Stimulated activated CD4-positive, alpha-beta T cell treated with anti-CD3 and anti-CD28 coated beads, TNF-alpha, amount 100 ng/mL, for 1 hour (primary cell): ENCODE measurements at places on chromosomes 11 and 22.
A peak's percentile ranks its signal among the peaks of the same experiment; 100 is the strongest.

GRCh38 chr11:95392644-95393043 is 161.6 kb upstream of the SESN3 start:
- DNase-seq, result no peak

- no peak for DNase-seq
These were observed 495 bp upstream of the KCNK4 start for GRCh38 chr11:64290352-64291261.

DNA sequence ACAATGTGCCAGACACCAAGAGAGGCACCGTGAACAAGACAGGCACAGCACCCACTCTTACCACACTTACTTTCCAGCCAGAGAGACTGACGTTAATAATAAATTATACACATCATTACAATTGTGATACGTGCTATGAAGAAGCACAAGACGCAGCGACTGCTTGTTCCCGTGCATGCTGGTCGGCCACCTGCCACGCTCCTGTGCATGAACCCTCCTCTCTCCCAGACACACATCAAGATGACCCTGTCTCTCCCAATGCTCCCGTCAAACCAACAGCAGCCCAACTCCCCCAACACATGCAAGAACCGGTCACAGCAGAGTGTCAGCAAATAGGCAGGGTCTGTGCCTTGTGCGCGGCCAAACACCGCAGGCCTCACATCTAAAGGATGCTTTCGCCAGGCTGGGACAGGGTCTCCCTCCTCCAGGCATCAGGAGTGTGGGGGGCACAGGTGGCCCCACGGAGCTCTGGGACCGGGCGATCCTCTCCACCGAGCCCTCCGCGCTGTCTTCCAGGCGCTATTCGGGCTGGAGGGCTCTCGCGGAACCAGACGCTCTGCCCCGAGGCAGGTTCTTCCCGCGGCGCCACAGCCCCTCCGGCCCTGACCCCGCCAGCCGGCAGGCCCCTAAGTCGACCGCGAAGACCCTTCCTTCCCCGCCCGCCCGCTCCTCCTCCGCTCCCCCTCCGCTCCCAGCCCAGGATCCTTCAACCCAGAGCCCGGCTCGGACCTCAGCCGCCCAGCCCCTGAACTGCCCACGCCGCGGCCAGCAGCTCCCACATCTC is 533 bp downstream of the SERGEF start:
- no peak for DNase-seq

GRCh38 chr11:117752721-117753237 is 44.2 kb downstream of the DSCAML1 start:
- DNase-seq, result no peak

- no peak for DNase-seq
These were observed 110.3 kb upstream of the PITPNB start for GRCh38 chr22:28029201-28029948.

- no peak for DNase-seq
These were observed 115.0 kb downstream of the CACNA1I start for GRCh38 chr22:39685336-39686177.

DNA sequence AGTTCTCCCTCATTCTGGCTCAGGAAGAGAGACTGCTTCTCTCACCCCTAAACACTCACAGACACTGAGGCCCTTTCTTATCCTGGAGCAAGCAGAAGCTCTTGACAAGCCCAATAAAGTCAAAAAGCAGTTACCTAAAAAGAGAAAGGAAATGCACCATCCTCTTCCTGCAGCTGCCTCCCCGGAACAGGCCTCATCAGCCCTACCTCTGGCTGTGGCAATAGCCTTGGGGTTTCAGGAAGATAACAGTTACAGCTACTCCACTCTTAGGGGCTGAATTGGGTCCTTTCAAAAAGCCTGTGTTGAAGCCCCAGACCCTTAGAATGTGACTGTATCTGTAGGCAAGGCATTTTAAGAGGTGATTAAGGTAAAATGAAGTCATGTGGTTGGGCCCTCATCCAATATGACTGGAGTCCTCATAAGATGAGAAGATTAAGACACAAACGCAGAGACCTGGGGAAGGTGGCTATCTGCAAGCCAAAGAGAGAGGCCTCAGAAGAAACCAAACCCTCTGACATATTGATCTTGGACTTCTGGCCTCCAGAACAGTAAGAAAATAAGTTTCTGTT is 3.5 kb upstream of the LGALS12 start:
- no peak for DNase-seq

GRCh38 chr11:2202071-2202899 is 30.7 kb upstream of the TH start:
- DNase-seq, result no peak

- DNase-seq, result peak; percentile 9
These were observed 889 bp upstream of the DMC1 start for GRCh38 chr22:38570779-38571364.

GRCh38 chr11:8231979-8232378 is 31.7 kb downstream of the LMO1 start:
- DNase-seq, result no peak

DNA sequence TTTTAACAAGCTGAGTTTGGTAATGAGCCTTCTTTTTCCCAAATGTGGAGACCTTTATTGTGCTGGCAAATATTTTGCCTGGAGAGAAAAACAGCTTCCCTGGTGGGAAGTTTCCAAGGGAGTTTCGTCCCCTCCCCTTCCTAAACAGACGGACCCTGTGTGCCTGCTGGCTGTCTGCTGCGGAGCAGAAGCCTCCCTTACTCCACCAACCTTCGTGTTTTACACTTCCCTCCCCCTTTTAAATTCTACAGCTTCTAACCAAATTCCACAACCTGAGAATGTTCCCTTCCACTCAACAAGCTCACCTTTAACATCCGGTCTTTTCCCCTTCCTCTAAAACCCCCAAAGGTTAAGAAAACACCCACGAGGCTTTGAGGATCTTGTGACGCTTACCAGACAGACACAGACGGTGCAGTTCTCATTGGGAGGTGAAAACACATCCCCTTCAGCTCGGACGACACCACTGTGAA is 17.1 kb downstream of the VWCE start:
- no peak for DNase-seq

DNA sequence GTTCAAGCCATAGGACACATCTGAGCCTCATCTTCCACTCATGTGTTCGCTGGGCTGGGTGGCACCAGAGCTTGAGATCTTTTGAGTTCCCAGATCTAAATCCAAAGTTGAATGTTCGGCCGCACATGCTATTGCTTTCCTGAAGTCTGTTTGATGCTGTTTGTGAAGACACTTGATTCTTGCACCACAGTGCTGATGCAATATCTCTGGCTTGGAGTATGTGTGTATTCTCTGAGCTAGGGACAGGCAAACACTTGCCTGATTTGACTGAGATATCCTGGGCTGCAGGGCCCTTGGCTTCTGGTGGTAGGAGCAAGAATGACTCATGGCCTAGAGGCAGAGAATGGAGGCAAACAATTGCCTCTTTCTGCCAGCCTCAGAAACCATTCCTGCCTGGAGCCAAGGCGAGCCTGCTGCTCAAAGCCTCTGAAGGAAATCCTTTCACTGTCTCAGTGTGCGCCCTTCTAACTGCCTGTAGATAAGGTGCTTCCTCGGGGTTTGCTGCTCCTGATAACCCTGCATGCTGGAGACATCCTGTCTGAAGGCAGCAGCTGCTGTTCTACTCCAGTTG is 73.0 kb downstream of the CYB5R2 start:
- DNase-seq, result no peak

DNA sequence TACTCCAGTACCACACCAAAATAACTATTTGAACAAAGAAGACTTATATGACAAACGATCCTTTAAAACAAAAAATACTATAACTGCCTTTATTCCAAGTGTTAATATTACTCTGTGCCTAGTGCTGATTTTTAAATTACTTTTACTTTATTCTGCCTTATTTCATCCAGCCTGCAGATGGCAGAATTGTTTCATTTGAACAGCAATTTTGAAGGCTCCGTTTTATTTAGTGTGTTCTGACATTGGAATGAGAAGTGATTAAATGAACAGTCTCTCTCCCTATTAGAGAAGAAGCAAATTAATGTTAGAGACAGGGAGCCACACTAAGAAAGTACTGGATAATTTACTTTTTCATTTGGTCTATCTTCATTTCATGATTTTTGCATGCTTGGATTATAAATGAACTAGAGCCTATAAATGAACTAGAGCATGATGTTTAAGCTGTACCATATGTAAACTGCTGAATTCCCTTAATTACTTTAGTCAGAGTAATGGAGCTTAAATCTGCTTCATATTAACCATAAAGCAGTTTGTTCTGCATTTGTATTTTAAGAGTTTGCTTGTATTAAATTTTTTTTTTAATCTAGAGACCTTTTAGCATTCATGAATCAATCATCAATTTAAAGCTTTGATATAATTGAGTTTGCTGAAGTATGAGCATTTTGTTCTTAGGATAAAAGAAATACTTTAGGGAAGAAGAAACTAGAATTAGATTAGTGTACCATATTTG is 9.8 kb downstream of the PDHX start:
- peak; percentile 13 for DNase-seq

GRCh38 chr11:46380340-46381047 is 975 bp upstream of the MDK start:
- DNase-seq, result peak; percentile 53

GRCh38 chr11:100359281-100359680 is 327.8 kb upstream of the ARHGAP42 start:
- DNase-seq, result no peak

DNA sequence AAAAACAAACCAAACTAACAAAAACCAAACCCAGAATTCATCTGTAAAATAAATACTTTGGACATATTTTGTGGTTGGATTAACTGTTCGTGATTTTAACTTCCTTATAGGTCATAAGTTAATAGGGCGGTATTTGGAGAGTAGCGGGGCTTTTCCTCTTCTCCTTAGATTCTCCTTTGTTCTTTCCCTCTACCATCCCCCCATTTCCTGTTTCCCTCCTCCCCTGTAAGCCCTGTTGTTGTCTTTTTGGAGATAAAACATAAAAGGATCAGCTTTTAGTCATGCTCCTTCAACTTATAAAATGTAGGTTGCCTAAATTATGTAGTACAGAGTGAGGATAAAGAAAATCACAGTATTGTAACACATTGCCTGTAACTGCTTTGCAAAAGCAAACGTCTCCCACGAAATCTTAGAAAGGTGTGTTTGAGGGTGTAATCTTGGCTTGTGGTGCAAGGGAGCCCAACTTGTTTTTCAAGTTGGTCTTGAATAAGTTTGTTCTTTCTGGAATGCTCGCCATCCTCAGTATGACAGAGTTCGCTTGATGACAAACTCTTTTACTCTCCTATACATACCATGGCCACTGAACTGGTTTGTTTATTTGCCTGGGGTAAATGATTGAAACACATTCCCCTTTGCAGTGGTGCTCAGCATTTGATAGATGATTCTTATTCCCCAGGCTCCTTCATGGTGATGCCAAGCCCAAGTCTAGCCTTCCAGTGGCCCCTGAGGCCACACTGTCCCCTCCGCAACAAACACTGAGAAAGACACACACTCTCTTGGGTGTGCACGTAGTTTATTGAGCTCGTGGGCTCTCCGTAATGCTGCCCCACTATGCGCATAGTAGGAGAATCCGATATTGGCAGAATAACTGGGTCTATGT is 49.4 kb downstream of the TEAD1 start:
- DNase-seq, result no peak

DNA sequence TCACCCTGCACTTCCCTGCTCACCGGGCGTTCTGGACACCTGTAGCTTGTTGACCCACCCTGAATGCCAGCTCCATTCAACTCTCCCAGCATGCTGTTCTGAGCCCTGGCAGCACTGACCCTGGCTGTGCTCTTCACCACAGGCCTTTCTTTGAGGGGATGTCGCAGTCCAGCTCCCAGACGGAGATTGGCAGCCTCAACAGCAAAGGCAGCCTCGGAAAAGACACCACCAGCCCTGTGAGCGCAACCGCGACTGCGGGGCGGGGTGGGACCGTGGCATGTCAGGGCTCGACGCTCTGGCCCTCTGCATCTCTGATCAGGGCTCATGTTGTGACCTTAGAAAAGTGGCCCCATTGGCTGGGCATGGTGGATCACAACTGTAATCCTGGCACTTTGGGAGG is 47.4 kb upstream of the RAB1B start:
- DNase-seq, result no peak

DNA sequence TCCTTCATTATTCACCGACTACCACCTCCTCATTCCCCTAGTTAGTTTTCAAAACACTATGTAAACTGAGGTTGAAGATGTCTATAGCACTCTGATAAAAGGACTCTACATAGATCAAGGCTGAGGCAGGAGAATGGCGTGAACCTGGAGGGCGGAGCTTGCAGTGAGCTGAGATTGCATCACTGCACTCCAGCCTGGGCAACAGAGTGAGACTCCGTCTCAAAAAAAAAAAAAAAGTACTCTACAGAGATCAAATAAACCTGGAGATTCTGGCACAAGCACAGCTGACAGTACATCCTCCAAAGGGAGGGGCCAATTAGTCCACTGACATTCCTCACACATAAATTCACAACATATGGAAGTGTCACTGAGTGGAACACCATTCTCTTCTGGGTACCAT is 31.0 kb downstream of the TSG101 start:
- no peak for DNase-seq

DNA sequence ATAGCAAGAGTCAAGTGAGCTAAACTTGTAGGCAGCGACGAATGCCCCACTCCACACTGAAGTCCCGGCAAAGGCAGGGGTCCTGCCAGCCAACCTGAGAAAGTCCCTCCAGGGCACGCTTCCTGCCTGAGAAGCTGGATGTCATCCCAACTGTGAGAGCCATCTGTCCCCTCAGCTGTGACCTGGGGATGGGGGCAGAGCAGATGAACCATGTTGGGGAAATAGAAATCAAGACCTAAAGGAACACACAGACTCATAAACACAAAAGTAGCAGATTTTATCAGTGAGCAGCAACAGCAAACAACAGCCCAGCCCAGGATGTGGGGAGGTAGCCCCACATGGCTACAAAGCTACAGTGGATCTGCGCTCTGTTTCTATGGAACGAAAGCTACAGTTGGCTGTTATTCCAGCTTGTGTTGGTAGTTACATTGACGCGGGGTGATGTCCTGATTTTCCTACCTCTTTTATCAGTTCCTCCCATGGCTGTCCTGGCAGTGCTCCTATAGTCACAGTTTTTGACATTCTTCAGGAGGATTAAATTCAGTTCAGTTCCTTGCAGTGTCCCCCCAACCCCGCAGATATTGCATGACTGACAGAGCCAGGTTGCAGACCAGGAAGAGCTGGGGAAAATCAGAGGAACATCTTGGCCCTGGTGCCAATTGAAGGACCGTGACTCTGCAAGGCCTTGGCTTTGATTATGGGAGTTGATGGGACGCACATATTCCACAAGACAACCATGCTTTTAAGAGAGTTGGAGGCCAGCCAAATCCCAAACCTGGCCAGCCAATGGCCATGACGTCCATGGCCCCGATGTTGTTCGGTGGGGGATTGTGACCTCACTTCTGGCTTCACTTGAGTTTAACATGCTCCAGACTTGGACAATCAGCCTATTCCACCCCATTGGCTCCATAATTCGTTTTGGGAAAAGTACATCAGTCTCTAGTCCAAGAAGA is 14.6 kb downstream of the MRGPRD start:
- no peak for DNase-seq
